ENCODE measurements at places on chromosomes 11 and 22.

DNA sequence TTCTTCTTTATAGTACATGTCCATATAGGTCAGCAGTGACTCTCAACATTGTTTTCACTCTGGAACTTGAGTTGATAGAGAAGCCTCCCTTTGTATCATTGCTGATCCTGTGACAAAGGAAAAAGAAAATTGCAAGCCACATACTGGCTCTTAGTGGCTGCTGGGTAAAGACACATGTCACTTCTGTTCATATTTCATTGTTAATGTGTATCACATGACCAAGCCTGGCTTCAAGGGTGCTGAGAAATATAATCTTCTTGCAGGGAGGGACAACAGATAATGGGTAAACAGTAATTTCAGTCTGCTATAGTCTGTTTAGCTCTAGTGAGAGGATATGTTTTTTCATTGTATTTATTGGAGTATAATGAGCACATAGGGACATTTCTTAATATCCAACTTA is 173.3 kb downstream of the PGR start:
- DNase-seq: no peak

DNA sequence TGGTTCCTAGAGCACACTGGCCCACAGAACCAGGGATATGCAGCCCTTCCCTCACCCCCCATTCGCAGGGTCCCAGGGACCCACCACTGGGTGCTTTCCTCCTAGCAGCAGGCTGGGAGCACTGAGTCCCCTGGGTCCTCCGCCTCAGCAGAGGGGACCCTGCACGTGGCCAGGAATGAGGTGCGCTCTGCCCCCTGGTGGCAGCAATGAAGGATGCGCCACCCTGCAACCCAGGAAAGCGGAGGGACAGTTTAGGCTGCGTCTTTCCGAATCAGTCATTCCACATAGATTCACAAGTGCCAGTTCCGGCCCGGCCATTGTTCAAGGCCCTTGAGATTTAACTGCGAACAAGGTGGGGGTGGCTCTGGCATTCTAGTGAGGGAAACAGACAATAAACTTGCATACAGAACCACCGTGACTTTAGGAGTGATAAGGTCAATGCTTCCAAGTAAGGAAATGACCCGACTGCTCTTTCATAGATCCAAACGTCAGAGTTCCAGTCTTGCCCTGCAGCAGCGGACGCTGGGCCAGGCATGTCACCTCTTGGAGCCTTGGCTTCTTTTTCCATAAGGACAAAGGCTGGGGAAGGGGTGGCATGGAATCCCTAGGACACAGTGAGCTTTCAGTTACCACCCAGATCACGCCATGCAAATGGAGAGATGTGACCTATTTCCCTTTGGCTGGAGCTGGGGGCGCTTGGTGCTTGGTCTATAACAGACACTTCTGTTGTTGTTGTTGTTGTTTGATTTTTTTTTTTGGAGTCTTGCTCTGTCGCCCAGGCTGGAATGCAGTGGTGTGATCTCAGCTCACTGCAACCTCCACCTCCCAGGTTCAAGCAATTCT is 7.7 kb downstream of the RIN1 start:
- DNase-seq: peak; percentile 80

DNA sequence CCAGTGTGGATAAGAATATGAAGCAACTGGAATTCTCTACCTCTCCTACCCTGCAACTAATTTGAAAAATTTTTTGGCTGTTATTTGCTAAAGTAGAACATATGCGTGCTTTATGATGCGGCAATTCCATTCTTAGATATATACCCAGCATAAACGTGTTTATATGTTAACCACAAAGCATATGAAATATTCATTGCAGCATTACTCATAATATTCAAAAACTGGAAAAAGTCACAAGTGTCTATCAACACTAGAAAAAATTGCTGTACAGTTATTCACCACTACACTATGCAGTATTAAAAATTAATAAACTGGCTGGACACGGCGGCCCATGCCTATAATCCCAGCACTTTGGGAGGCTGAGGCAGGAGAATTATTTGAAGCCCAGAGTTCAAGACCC is 226.4 kb downstream of the LUZP2 start:
- no peak for DNase-seq

DNA sequence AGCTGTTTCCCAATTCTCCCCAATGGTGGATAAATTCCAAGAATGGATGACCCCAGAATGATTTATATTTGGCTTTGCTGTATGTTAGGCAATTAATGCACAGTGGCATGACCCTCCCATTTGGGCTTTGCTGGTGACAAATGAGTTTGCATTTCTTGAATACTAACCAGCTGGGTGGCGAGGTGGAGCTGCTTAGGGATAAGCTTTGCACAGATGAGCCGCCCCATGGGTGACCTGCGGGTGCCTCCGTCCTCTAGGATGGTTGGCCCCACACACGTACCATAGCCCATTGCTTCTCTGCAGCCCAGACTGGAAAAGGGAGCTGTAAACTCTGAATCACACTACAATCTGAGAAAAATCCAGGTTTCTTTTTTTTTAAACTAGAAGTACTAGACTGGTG is 94.6 kb downstream of the NTM start:
- DNase-seq: no peak

- no peak for DNase-seq
Measured at GRCh38 chr11:68546555-68546954, 86.0 kb downstream of the PPP6R3 start.

DNA sequence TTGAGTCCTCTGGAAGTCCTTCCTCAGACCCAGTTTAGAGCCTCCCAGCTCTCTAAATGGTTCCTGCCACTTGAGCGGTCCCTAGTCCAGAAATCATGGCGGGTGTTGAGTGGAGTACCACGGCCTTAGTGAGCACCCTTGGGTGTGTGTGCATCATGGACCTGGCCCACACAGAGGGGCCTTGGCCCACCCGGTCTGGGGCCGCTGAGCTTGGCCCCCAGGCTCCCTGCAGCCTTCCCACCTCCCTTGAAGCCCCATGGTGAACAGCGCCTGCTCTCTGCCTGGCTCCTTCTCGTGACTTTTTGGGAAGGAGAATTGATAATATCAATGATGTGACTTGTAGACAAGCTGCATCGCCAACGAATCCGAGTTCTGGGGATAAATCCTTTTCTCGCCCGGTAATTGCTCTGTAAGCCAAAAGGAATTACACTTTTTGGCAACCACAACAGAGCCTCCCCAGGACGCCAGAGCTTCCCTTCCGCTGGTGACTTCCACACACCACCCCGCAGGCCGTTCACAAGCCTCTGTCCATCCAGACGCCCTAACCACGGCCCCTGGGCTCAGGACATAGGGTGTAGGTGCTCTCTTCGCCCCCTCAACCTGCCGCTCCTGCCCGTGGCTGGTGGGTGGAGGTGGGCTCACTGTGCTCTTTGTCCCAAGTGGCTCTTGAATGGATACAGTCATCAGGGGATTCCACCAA is 93.8 kb downstream of the NECTIN1 start:
- DNase-seq: no peak

GRCh38 chr22:29306835-29307595 is 565 bp downstream of the GAS2L1 start:
- peak; percentile 79 for DNase-seq

- DNase-seq: no peak
Measured at GRCh38 chr11:24653901-24654300, 157.0 kb downstream of the LUZP2 start.

- no peak for DNase-seq
Measured at GRCh38 chr11:112525844-112526590, 265.4 kb upstream of the PLET1 start.

GRCh38 chr11:119810478-119811232 is 81.7 kb upstream of the NECTIN1 start:
- no peak for DNase-seq

GRCh38 chr11:87213444-87213843 is 175.7 kb downstream of the TMEM135 start:
- no peak for DNase-seq

DNA sequence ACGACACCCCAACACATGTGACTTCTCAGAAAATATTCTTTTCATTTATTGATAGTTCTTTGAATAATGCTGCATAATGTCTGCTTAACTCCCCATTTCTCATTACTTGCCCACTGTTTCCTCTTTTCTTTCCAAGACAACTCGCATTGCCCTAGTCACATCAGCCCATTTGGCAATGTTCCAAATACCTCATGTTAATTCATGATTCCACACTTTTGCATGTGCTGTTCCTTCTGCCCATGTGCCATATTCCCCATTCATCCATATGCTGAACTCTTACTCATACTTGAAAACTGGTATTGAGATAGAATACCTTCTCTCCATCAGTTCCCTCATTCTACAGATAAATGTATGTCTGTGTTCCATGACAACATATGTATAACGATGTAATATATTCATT is 993.7 kb downstream of the OPCML start:
- no peak for DNase-seq

DNA sequence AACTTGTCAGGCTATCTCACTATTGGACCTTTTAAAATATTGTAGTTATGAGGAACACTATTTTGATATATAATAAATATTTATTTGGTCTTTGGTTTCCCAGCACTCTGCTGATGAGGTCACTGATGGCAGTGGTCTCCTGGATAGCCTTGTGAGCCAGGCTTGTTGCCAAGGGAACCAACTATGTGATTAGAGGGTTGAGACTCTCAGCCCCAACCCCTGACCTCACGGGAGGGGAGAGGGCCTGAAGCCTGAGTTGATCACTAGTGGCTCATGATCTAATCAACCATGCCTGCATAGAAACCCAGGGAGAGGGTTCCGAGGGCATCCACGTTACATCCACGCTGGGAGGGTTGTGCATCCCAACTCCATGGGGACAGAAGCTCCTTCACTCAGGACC is 10.8 kb downstream of the PANX1 start:
- DNase-seq: peak; percentile 20

DNA sequence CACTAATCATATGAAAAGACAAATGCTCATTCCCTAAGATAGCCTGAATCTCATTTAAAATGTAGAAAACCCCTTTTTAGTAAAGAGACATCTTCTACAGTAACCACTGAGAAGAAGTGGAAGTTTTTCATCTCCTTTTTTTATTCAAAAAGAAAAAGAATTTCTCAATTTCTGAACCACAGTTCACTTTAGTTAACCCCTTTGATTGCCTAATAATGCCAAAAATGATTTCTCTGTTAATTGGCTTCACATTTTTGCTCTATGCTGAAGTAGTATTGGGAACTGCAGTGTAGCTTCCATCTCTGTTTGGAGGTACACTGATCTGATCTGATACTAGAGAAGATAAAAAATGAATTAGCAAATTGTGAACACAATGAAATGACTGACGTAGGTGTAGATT is 58.3 kb downstream of the CD44 start:
- DNase-seq: no peak

DNA sequence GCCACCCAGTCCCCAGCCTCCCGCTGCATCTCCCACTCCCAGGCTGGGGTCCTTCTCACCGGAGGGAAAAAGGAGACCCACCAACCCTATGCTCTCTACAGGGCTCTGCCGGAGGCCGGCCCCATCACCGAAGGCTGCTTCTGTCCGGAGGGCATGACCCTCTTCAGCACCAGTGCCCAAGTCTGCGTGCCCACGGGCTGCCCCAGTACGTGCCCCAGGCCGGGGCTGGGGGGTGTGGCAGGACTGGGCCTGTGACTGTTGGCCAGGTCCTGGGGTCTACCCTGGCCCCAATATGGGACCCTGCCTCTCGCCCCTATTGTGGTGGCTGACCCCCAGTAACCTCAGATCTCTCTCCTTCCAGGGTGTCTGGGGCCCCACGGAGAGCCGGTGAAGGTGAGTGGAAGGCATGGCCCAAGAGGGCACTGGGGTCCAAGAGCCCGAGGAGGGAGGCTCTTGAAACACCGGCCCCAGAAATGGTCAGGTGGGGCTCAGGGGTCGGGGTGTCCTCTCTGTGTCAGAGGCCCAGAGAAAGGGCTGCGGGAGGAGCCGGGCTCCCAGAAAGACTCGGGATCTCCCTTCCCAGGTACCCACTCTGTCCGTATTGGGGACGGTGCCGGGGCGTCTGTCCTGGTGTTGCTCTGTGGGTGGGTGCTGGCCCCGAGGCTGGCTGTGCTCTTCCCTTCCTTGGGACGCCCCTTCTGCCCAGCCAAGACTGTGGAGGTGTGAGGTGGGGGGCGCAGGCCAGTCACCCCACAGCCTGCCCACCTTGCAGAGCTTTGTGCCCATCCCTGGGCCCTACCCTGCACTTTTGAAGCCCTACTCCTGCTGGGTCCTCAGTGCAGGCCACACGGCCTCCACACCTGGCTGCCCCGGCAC is 26.1 kb upstream of the MUC5B start:
- DNase-seq: no peak

DNA sequence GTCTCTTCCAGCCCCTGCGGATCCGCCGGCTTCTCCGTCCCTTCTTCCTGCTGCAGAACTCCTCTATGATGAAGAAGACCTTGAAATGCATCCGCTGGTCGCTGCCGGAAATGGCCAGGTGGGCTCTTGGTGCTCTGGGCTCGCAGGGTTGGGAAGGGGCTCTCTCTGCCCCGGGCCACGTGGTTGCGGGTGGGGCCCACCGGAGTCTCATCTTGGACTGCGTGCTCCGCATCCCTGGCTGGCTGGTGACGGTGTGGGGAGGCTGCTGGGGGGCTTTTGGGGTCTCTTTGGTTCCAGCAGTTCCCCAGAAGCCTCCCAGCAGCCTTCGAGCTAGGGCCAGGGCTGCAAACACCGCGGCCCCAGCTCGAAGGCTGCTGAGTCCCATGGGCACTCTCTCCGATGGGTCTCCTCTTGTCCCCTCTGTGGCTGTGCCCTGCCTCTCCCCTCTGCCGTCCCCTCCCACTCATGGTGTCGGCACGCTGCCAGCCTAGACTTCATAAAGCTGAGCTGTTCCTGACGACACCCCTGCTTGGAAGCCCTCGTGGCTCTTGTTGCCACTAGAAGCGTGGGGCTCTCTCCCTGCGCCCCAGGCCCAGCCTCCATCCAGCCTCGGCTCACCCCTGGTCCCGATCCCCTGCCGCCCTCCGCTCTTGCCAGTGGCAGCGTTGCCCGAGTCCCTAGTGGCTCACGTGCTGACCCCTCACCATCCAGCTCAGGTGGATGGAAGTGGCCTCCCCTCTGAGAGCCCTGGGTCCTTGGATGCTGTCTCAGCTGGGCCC is 14.3 kb downstream of the TPCN2 start:
- no peak for DNase-seq

DNA sequence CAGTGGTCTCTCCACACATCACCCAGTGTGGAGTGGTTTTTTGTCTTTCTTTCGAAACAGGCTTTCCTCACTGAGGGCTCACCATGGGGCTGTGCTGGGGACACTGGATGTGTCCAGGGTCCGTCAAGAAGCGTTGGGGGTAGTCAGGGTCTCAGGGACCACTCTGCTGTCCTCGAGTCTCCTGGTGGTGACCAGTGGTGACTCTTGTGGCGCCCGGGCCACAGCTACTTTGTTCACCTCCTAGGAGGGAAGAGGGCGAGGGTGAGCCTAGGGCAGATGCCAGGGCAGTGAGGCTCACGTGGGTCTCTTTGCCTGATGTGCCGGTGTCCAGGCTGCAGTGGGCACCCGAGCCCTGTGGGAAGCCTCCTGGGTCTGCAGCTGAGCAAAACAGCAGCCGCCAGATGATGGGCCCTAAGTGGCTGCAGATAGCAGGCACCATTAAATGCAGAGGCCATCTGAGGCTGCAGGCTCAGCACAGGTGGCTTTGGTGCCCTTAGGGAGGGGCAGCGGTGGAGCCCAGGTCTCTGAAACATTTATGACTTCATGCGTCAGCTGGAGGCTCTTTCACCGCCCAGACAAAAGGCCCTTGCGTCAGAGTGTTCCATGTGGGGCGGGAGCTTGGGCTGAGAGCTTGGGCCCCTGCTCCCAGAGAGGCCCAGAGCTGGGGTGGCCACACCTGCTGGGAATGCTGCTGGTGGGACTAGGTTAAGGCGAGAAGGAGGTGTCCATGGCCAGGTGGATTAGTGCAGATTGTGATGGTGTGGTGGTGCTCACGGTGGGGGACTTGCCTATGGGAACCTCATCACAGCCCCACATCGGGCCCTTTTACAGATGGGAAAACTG is 29.5 kb downstream of the KCNQ1 start:
- DNase-seq: no peak

- no peak for DNase-seq
Measured at GRCh38 chr22:49011769-49012648, 815.7 kb downstream of the BRD1 start.

- DNase-seq: no peak
Measured at GRCh38 chr22:40183029-40183581, 5.4 kb downstream of the TNRC6B start.

Data from neural crest cell (in vitro differentiated cells).